Osteocyte (in vitro differentiated cells): ENCODE measurements at places on chromosomes 13 and 19. TPM values are rescaled to one million over a fixed set of nuclear protein-coding genes. Genes with fewer than 3 reads are reported as not detected.
A peak's percentile ranks its signal among the peaks of the same experiment; 100 is the strongest.

- H3K4me3 ChIP-seq, result peak overlapping the region; percentile 93
- no peaks in the 10 kb centered on the region for H3K27me3 ChIP-seq
- H3K36me3 ChIP-seq, result peaks cover 15% of the 10 kb centered on the region
- H3K27ac ChIP-seq, result peak overlapping the region; percentile 99
- DNase-seq, result no peak
Measured at GRCh38 chr13:33283195-33283911, 2.2 kb downstream of the STARD13 start.

DNA sequence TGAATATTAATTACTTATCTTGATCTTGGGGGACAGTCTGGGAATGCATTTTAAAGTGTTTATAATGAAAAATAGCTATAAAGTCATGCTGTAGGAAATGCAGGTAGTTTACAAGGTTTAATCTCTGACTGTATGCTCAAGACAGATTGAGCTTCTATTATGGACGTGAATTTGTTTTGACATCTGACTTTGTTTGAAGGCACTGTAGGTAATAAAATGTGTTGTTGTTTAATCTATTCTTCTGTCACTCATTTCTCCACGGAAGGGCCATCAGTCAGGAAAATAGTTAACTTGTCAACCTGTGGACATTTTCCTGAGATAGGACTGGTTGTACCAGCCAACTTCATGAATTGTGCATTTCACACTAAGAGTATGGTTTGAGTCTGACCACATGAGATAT, 893.1 kb upstream of the SLITRK6 start:
- H3K4me3 ChIP-seq, result no peak overlapping the region
- H3K27me3 ChIP-seq, result no peaks in the 10 kb centered on the region
- H3K36me3 ChIP-seq, result no peaks in the 10 kb centered on the region

The ZNF805 gene
- total RNA-seq, result 23.7 and 24.5 TPM in 2 replicates

GRCh38 chr19:1747285-1748114, 5.8 kb upstream of the ONECUT3 start:
- H3K36me3 ChIP-seq, result no peaks in the 10 kb centered on the region
- peaks cover 10% of the 10 kb centered on the region for H3K4me1 ChIP-seq
- H3K27ac ChIP-seq, result no peak overlapping the region
- DNase-seq, result no peak

DNA sequence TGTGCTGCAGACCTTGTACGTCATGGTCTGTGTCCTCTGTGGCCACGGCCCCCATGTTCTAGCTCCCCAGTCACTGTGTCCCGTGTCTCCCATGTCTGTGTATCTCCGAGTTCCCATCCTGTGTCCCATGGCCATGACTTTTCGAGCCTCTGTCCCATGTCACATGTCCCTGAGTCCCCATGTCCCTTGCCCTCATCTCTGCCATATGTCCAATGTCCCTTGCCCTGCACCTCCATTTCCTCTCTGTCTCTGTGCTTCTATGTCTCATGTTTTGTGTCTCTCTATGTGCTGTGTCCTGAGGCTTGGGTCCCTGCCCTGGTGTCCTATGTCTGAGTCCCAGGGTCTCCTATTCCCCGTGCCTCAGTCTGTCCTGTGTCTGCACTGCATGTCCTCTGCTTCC, 2.0 kb downstream of the ATP4A start:
- H3K27me3 ChIP-seq, result peaks cover 34% of the 10 kb centered on the region
- H3K27ac ChIP-seq, result no peak overlapping the region
- DNase-seq, result no peak
- H3K4me3 ChIP-seq, result no peak overlapping the region
- H3K4me1 ChIP-seq, result peaks cover 3% of the 10 kb centered on the region

- no peaks in the 10 kb centered on the region for H3K27me3 ChIP-seq
- no peak overlapping the region for H3K27ac ChIP-seq
- H3K4me1 ChIP-seq, result peaks cover 20% of the 10 kb centered on the region
Measured at GRCh38 chr13:93480553-93481106, 254.0 kb downstream of the GPC6 start.

The TMEM86B gene
- total RNA-seq, result 2.9 and 3.2 TPM in 2 replicates

GRCh38 chr19:18674616-18675015, 8.9 kb upstream of the CRTC1 start:
- H3K36me3 ChIP-seq, result peaks cover 1% of the 10 kb centered on the region
- DNase-seq, result no peak

GRCh38 chr13:74056801-74057542, 77.2 kb downstream of the KLF12 start:
- H3K4me3 ChIP-seq, result no peak overlapping the region
- peaks cover 20% of the 10 kb centered on the region for H3K4me1 ChIP-seq
- DNase-seq, result no peak
- peaks cover 14% of the 10 kb centered on the region for H3K36me3 ChIP-seq
- H3K27me3 ChIP-seq, result no peaks in the 10 kb centered on the region
